ENCODE measurements at places on chromosomes 3 and 15.

DNA sequence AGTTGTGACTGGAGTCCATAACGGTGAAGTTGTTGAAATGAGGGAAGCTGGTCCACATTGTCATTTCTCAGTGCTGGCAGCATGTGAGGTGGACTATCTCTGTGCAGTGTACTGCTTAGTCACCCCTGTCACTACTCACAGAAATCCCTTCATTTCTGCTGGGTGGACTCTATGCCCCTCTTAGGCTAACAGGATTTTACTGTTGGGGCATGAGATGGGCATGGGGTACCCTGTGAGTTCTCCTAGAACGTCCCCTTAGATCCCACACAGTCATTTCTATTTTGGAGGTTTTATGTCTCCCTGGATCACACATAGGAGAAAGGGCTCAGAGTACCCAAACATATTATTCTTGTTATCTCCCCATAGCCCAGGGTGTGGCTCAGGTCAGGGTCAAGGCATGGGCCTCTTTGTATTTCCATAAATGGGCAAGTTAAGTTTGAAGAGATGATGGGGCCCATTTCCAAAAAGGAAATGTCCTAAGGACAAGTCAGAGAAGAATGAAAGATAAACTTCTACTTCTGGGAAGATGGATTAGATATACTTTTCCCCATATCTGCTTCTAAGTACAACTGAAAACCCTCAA lies 15.2 kb downstream of the P2RY1 start:
- no peak for DNase-seq

DNA sequence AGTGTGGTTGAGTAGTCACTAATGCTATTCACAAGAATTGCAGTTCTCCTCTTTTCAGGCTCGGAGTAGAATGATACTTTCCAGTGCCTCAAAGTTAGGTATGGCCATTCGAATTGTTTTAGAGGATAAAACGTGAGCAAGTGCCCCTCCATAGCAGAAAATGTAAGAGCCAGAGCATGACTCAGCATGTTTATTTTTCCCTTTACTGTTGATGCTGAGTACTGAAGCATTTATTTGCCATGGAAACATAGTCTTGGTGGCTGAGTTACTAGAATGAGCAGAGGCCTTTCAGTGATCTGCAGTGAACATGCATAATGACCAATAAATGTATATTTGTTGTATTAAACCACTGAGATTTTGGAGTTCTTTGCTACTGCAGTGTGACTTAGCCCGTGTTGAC lies 540.6 kb downstream of the NLGN1 start:
- DNase-seq: no peak

GRCh38 chr3:14303336-14304100 lies 98.9 kb upstream of the SLC6A6 start:
- DNase-seq: no peak

DNA sequence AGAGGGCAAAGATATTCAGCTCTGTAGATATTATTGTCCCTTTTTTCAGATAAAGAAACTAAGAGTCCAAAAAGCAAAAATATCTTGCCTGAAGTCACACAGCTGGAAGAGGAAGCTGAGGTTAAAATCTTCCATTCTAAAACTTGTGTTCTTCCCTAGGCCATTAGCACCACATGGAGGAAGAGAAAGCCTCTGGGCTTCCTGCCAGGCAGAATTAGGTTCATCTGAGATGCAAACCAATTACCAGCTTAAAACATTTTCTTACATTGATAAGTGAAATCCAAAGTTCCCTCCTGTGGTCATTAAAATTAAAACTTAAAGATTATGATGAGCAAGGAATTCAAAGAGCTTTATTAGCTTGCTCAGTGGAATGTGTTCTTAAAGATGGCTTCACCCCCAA lies 235.3 kb upstream of the SETMAR start:
- no peak for DNase-seq

DNA sequence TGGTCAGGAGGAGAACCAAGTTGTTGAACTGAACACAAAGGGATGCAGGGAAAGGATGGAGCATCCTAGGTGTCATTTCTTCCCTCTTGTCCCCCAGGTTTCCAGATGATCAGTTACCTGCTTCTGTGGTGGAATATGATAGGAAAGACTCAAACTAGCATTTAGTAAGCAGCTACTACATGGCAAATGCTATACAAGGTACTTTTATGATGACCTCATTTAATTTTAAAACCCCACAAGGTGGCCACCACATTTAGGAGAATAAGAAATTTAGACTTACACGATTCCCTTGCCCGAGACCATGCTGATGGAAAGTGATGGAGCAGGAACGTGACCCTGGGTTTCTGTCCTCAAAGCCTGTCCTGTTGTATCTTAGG lies 40.9 kb downstream of the CCR4 start:
- no peak for DNase-seq

GRCh38 chr3:123019591-123019990 lies 8.0 kb downstream of the SEMA5B start:
- no peak for DNase-seq

DNA sequence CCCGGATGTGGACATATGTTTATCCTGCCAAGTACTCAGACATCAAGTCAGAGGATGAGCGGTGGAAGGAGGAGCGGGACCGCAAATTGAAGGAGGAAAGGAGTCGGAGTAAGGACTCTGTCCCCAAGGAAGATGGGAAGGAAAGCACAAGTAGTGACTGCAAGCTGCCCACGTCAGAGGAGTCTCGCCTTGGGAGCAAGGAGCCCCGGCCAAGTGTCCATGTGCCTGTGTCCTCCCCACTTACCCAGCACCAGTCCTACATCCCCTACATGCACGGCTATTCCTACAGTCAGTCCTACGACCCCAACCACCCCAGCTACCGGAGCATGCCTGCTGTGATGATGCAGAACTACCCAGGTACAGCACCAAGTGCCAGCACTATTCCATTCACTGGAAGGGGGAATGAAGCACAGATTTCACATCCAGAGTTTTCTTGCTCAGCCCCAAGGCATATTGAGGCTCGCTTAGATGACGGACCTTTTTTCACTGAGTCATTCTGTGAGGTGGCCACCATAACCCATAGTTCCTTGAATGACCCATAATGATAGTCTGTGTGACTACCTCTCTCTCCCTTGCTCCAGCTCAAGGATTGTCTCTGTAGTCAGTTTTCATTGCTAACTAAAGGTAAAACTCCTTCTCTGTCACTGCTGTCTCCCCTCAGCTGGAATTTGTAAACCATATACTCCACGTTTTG lies 97.1 kb downstream of the RBPMS2 start:
- DNase-seq: no peak

GRCh38 chr15:48858401-48858800 lies 19.5 kb upstream of the EID1 start:
- DNase-seq: no peak

DNA sequence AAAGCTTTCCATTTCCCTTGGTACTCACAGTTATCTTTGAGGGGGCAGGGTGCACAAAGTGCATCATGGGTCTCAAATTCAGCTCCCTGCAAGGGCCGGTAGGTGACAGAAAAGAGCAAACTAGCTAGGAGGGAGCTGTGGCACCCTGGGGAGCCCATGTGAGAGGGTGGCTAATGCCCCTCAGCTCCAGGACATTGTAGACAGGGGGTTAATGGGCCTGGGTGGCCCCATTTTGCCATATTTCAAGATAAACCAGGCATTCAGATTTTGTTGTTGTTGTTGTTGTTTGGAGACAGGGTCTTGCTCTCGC lies 3.7 kb upstream of the SLC6A6 start:
- no peak for DNase-seq

All from activated CD4-positive, alpha-beta T cell treated with anti-CD3 and anti-CD28 coated beads, Interleukin-2, amount 50 U/mL, for 4 hours (primary cell).